Activated CD8-positive, alpha-beta memory T cell treated with anti-CD3 and anti-CD28 coated beads, Interleukin-2, amount 10 ng/mL, durations not matched to agents 7 days and 5 days (primary cell): ENCODE measurements at places on chromosomes 4 and X. TPM values are rescaled to one million over a fixed set of nuclear protein-coding genes. Genes with fewer than 3 reads are reported as not detected.

Gene SMIM31
- not detected for total RNA-seq

GRCh38 chrX:19017271-19017670, 33.4 kb upstream of the PHKA2 start:
- DNase-seq = no peak

GRCh38 chr4:174928174-174928573, 10.0 kb downstream of the ADAM29 start:
- DNase-seq = no peak

Gene SHOX
- total RNA-seq = not detected

GRCh38 chr4:52755426-52755825, 4.2 kb upstream of the ERVMER34-1 start:
- no peak for DNase-seq

GRCh38 chr4:107586371-107586770, 133.7 kb downstream of the PAPSS1 start:
- DNase-seq = no peak

DNA sequence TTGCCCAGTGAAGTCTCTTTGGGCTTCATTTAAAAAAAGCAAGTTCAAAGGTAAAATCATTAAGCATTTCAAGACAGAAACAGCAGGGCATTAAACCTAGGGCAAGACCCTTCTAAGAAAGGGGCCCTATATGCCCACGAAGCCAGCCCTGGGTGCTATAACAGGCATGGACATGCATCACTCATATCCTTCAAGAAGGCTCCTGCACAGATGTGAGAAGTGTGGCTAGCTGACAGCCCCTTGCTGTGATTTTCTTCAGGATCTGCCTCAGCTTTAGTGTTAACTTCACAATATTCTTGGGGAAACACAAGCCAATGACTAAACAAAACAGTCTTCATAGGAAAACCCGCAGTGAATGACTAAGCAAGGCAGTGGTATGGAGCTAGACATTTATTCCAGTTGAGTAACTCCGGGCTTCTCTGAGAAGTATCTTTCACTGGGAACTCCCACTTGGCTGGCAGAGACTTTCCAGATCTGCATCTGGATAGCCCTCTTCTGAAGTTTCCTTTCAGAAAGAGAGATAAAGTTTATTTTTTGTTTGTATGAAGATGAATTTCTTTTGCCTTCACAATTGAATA, 11.9 kb upstream of the MAOA start:
- no peak for DNase-seq

DNA sequence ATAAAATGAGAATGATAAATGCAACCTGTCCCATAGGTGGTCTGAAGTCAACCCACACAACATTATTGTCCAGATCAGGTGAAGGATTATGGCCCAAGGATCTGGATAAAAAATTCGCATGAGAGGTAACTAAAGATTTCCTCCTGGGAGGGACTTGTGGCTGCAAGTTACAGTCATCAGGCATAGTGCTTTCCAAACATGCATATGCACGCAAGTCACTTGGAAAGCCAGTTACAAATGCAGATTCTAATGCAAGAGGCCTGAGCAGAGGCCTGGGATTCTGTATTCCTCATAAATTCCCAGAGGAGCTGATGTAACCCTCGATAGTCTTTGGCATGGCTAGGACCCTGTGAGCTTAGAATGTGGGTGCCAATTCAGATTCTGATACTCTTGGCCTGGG, 21.1 kb downstream of the HS3ST1 start:
- DNase-seq = no peak

Gene DAPP1
- 25.3 TPM for total RNA-seq

- DNase-seq = no peak
Measured at GRCh38 chr4:20180509-20180908, 71.2 kb upstream of the SLIT2 start.
